ENCODE measurements at places on chromosomes 11 and 22.
A peak's percentile ranks its signal among the peaks of the same experiment; 100 is the strongest.

DNA sequence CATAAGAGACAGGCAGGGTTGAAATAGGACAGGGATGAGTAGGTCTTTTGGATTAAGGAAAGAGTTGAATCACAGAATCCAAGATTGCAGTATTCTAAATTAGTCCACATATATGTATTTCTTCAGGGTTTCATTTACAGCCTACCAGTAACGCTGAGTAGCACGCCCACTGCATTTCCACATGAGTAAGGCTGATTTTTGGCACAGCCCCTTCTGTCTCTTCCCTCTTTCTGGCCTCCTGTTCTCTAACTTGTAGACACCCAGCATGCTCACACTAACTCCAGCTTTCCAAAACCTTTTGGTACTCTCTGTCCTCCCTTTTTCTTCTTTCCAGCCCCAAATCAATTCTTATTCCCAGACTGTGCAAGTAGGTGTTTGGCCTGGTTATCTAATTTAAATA is 3.7 kb upstream of the SIK2 start:
- DNase-seq: peak; percentile 75

GRCh38 chr11:117875382-117876058 is 938 bp downstream of the FXYD6 start:
- DNase-seq: no peak

GRCh38 chr11:73265853-73266645 is 6.1 kb upstream of the P2RY6 start:
- DNase-seq: no peak

DNA sequence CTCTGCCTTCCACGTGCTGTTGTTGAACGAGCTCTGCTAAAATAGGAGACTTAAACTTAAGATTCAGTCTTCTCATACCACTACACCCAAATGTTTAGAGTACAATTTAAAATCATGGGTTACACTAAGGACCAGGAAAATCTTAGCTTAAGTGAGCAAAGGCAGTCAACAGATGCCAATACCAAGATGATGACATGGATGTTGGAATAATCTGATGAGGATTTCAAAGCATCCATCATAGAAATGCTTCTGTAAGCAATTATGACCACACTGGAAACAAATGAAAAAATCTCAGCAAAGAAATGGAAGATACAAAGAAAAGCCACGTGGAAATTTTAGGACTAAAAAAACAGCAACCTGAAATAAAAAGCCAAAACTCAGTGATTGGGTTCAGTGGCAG is 109.8 kb downstream of the ATXN10 start:
- DNase-seq: no peak

- peak; percentile 42 for DNase-seq
Measured at GRCh38 chr11:65448074-65448417, 25.4 kb downstream of the NEAT1 start.

DNA sequence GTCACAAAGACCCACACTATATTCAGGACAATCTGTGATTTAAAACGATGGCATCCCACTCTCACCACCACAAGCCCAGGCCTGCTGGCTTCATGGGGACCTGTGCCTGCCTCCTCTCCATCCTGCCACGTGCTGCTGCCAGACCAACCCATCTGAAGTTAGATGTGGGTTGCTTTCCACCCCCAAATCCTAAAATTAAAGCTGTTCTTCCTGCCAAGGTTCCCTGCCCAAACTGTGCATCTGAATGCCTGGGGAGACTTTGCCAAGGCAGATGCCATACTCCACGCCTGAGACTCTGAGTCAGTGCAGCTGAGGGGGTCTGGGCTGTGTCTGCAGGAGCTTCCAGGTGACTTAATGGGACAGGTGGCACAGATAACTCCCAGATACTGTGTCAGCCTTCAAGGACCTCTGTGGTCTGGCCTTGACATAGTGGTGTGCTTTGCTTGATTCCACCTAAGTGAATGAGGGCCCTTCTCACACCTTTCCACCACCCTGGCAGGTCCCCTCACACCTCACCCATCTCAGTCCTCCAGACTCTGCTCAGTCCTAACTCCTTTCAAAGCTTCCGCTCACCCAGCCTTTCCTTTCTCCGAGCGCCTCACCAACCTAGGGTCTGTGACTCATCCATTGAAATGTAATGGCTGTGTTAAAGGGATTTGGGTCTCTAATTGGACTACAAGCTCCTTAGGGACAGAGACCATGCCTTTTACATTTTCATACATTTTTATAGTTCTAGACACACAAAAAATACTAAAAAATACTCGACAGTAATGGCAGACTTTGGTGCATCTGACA is 18.6 kb downstream of the ADAMTS8 start:
- DNase-seq: no peak

DNA sequence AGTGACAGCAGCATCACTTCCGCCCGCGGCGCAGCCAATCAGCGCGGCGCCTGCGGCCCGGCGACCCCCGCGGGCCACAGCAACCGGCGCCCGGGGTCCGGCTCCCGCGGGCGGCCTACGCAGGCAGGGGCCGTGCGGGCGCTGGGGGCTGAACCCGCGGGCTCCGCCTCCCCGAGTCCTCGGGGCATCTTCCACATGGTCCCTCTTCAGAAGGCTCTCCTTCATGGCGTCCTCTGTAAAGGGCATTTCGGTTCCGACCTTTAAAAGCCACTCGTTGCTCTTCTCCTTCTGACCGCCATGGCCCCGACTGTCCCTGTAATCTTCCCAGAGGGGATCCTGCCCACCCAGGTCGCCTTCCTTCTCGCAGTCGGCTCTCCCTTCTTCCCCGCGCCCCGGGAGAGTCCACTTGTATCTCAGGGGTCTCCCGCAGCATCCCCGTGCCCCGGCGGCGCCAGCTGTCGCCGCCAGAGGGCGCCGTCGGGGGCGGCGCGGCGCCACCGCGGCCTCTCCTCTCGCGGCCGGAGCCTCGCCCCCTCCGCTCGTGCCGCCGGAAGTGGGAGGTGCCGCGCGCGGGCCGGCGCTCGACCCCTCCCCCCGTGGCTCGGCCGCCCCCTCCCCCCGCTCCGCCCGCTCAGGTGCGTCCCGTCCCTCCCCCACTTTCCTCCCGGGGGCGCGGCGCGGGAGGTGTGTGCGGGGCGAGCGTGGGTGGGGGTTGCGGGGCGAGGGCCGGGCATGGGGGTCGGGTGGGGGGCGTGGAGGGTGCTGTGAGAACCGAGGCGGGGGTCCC is at the start of gene RNF214:
Gene RNF214 (plus strand): TSS at position 580 of the 787 bp plus-strand sequence. CDS start 1,602 bp downstream, outside the sequence.
- DNase-seq: peak; percentile 89

Data from suppressor macrophage treated with lipopolysaccharide for 4 hours (primary cell).